Stimulated activated CD8-positive, alpha-beta memory T cell treated with anti-CD3 and anti-CD28 coated beads, Interleukin-7, amount 100 ng/mL, for 1 hour (primary cell): ENCODE measurements at places on chromosomes 3 and 15.

- DNase-seq: no peak
Measured at GRCh38 chr15:66092053-66093016, 161.2 kb downstream of the MEGF11 start.

DNA sequence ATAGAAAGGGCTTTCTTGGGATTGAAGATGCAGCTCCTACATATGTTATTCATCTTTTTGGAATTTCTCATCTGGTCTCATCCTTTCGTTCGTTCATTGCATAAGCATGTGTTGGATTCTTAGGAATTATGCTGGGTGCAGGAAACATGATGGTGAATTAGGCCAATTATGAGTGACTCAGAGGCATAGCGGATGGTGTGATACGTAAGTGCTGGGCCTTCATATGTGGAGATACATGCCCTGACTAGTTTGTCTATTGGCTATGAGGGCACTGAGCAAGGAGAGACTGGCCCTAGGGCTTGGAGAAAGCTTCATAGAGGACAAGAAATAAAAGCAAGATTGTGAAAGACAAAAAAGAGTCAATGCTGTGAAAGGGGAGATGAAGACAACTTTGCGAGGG lies 235.1 kb downstream of the MYRIP start:
- DNase-seq: no peak

- DNase-seq: no peak
Measured at GRCh38 chr15:86021281-86022264, 58.1 kb upstream of the AGBL1 start.

GRCh38 chr3:184491011-184491576 lies 70.5 kb upstream of the EPHB3 start:
- DNase-seq: no peak

GRCh38 chr3:38401246-38401962 lies 52.3 kb upstream of the ACVR2B start:
- no peak for DNase-seq

GRCh38 chr15:89109238-89109637 lies 21.0 kb downstream of the ABHD2 start:
- DNase-seq: no peak

GRCh38 chr3:143551761-143552160 lies 296.5 kb downstream of the SLC9A9 start:
- no peak for DNase-seq

DNA sequence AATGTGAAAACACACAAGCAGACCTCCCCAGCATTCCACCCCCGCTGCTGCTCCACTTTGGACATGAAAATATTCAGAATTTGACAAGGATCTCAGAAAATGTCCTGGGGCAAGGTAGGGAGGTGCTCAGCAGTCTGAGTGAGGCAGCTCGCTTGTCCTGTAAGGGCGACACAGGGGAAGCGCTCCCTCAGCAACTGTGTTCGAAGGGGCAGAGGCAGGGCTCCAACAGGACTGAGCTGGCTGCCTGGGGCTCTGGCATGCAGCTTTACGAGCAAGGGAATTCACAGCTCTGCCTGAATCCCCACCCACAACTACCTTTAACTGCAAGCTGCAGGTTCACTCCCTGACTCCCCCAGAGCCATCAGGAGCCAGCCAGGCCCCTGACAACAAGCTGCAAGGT lies 287.0 kb upstream of the LYSMD4 start:
- DNase-seq: no peak

DNA sequence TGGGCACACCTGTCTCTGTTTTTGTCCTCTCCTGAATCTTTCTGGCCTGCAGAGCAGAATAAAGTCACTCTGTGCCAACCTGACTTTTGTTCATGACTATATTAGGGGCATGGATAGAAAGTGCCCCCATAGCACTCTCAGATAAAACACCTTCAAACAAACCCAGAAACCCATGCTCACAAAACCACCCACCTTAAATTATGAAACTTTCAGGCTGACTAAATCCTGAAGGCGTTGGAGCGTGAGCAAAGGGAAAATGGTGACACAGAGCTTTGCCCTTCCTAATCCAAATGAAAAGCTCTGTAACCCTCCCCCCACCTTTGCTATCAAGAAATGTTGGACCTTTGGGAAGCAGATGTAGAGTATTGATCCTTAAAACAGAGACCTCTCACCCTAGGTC lies 138.9 kb downstream of the IGF1R start:
- no peak for DNase-seq

GRCh38 chr3:35745802-35746484 lies 106.6 kb downstream of the ARPP21 start:
- no peak for DNase-seq

DNA sequence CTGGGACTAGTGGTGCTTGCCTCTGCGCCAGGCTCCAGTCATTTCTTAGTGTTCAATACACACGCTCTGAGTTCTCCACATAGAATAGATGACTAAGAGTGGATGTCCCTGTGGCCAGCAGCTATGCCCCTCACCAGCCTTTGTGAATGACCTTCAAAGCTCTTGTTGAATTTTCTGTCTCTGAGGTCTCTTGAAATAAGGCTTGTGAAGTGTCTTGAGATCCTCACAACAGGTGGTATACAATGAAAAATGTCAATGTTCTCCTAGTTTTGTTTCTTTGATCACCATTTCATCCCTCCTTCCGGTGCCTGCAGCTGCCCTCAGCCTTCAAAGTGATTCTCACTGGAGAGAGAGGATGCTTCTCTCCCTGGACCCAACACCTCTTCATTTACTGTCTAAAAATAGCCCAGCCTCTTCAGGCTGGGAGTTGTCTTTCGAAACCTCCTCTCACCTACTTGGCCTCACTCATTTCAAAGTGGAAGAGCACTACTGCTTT lies 5.4 kb downstream of the MAPKBP1 start:
- DNase-seq: no peak

DNA sequence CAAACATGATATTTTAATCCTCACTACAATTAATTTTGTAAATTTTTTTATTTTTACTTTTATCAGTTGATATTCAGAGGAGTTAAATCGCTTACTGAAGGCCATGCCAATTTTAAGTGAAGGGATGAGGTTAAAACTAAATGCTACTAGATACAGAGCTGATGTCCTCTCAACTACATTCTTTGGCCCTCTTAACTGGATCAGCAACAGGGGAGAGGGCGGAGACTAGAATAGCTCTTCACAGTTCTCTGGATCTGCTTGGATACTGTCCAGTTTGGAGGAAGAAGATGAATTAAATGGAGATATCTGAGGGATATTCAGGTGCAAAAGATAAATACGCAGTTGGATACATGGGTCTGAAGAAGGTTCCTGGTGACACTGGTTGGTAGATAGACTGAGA lies 85.6 kb upstream of the LYSMD4 start:
- DNase-seq: no peak

DNA sequence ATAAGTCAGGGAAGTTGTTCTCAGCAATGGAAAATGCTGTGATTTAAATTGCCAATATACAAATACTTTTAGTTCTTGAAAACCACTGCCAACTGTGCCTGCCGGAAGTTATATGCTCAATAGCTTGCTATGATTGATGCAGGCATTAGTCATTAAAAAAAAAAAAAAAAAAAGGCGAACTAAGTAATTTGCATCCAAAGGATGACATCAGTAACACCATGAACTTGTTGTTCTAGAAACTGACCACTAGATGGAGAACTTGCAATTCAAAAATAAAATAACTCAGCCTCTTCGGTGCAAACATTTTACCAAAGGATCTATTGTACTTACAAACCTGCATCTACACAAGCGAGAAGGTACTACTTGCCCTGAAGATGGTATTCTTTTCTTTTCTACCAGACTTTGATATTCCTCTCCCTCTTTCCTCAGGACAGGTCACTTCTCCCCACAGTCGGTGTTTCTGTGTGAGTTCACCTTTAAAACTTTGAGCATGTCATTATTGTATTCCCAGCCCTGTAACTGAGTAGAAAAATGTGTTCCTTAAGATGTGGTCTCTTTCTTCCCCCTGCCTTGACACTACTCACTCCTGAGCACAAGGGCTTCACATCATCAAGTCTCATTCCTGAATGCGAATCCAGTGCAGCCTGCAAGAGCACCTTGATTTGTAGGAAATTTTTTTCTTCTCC lies 115.0 kb upstream of the VEPH1 start:
- DNase-seq: no peak

- DNase-seq: no peak
Measured at GRCh38 chr3:75180945-75181298, 483.2 kb upstream of the FRG2C start.

- no peak for DNase-seq
Measured at GRCh38 chr3:58274027-58274614, 31.9 kb upstream of the RPP14 start.

DNA sequence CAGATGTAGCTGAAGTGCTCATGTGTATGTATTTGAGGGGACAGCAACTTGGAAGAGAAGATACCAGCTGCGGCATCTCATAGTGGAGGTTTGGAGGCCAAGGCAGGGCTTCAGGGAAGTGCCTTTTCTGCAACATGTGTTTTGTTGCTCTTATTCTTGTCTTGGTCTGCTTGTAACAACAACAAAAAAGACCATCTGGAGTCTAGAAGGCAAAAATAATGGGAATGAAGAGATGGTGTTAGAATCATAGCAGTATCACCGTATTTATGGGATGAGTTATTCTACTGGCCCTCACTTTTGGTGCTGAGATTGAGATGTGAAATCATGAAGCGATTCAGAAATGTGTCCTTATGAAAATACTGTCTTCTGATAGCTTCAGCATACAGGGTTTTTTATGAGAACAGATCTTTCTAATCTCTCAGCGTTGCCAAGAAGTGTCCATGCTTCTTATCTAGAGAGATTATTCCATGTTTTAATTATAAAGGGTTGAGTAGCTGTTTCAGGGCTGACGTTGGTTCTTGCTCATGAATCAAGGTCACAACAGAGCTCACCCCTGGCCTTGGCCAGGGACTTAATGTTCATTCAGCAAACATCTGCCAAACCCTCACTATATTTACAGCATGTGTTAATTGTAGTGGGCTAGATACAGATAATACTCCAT lies 58.0 kb downstream of the ITPR1 start:
- DNase-seq: no peak

GRCh38 chr3:94043285-94043684 lies 14.9 kb upstream of the STX19 start:
- no peak for DNase-seq

DNA sequence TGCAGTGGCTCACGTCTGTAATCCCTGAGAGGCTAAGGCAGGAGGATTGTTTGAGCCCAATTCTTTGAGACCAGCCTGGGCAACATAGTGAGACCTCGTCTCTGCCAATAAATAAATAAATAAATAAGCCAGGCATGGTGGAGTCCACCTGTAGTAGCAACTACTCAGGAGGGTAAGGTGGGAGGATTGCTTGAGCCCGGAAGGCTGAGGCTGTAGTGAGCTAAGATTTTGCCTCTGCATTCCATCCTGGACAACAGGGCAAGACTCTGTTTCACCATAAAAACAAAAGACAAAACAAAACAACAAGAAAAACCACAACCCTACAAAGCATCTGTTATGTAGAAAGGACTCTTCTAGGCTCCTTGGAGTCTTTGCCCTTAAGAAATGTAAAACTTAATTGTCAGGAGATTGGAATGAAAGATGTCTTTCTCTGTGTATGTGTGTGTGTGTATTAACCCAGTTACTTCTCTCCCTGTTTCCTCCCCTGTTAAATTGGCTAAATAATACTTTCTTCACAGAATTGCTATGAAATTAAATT lies 9.5 kb downstream of the NECTIN3 start:
- no peak for DNase-seq

GRCh38 chr3:12227833-12228232 lies 61.0 kb upstream of the PPARG start:
- DNase-seq: no peak

GRCh38 chr3:101141135-101141534 lies 147.9 kb upstream of the ABI3BP start:
- no peak for DNase-seq

- no peak for DNase-seq
Measured at GRCh38 chr15:60720086-60720485, 241.1 kb upstream of the ICE2 start.

DNA sequence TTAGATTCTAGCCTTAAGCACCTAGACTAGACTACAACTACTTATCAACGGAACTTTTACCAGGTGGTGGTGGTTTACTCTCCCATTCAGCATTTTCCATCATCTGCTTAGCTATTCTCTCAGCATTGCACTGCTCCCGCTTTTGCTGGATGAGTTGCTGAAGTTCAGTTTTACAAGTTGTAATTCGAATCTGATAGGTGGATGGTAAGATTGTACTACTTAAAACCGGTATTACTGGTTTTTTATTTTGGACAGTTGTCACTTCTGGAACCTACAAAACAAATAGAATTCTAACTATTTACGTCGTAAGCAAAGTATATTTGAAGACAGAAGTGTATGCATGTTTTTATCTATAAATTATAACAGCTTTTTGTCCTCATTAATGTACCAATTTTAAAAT lies 41.1 kb downstream of the PIK3R4 start:
- no peak for DNase-seq

- no peak for DNase-seq
Measured at GRCh38 chr15:63324770-63325169, 47.4 kb downstream of the APH1B start.

DNA sequence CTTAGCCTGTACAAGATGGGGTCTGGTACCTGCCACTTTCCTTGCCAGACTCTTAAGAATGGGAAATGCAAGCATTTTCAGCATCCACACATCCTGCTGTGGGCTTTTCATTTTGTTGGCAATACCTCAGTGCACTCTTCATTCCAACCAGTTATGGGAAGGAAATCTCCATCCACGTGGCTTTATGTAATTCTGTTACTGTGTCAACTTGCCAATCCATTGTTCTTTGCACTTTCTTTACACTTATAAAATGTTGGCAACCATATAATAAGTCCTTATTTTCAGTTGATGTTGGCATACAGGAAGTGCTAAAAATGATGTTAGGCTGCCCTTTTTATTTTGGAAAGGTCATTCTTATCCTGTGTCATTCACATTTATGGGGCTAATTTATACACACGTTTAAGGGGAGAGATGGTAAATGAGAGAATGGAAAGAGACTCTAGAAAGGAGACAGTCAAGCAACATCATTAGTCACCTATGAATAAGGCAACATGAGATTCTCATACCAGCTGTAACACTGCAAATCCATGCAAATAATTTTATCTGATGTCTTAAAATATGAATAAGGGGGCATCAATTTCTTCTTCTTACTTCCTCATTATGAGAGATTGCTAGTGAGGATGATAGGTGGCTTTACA lies 238.7 kb downstream of the CHST2 start:
- DNase-seq: no peak

GRCh38 chr15:44545913-44546802 lies 9.2 kb downstream of the EIF3J start:
- DNase-seq: no peak

- no peak for DNase-seq
Measured at GRCh38 chr3:10406414-10406813, 85.5 kb upstream of the SEC13 start.

- DNase-seq: no peak
Measured at GRCh38 chr15:38721568-38721945, 156.9 kb upstream of the RASGRP1 start.

DNA sequence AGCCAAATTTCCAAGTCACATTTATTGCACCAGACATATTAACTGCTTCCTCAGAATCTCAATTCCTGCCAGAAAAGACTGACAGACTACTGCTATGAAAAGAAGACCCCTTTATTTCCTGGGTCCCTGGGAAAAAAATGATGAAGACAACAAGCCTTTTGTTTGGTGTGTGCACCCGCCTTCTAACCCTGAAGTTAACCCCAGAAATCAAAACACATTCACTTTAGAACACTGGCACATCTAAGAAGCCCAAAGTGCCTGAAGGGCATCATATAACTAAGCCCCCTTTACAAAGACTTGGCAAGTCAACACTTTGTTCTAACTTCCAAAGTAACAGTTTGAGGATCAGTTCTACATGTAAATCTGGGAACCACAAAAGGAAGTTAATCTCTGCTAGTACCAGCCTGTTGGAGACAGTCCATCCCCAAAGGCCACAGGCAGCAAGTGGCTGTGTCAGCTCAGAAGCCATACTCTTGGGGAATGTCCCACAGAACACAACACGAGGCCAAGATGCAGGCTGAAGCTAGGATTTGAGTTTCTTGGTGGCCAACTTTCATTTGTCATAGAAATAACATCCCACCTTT lies 16.3 kb upstream of the ATP1B3 start:
- no peak for DNase-seq
